Fibroblast of skin of back (primary cell): ENCODE measurements at places on chromosomes 7 and 10.
A peak's percentile ranks its signal among the peaks of the same experiment; 100 is the strongest.

- DNase-seq = no peak
These were observed 133.1 kb upstream of the SH2B2 start for GRCh38 chr7:102153599-102153946.

GRCh38 chr10:116270126-116270770 is 2.8 kb downstream of the GFRA1 start:
- no peak for DNase-seq

- peak; percentile 40 for DNase-seq
These were observed 2.7 kb upstream of the PDGFA start for GRCh38 chr7:522071-522950.

- no peak for DNase-seq
These were observed 189.4 kb downstream of the KCNMA1 start for GRCh38 chr10:77448226-77448625.

DNA sequence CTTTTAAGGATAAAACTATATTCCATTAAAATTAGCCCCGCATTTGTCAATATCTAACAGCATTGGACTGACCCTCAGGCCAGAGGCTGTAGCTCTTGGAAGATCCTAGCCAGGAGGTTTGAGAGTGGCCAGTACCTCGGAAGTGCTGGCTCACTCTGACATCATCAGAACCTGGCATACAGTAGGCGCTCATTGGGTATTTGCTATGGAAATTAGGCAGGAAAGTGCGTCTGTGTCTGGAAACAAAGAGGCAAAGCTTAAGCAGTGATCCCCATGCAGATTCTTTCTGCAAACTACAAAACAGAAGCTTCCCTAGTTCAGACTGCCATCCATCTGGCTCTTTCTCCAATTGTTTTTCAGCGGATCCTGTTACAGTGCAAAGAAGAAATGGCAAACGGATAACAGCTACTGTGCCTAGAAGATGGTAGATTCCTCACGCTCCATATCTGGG is 1.7 kb upstream of the PRKCQ start:
- no peak for DNase-seq

GRCh38 chr7:105707967-105708762 is 126.9 kb upstream of the EFCAB10 start:
- no peak for DNase-seq

GRCh38 chr7:112080978-112081377 is 125.2 kb downstream of the DOCK4 start:
- DNase-seq = peak; percentile 59

DNA sequence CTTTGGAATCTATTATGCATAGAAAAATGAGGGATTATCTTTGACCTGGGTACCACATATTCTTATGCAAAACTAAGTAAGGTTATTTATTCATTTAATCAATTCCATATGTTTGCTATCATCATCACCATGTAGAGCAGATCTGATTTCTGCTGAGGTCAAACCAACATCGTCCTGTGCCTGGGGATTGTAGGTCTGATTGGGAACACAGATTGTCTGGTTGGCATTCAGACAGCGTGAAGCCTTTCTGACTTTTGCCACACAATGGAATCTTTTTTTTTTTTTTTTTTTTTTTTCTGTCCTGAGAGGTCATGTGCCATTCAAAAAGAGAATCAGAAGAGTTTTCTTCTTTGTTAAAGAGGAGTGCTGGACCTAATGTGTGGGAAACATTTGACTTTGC is 142.9 kb downstream of the RAB11FIP2 start:
- DNase-seq = no peak

- DNase-seq = no peak
These were observed 225.7 kb downstream of the PLXDC2 start for GRCh38 chr10:20041931-20042330.

GRCh38 chr10:131219584-131219886 is 92.0 kb downstream of the TCERG1L start:
- no peak for DNase-seq

DNA sequence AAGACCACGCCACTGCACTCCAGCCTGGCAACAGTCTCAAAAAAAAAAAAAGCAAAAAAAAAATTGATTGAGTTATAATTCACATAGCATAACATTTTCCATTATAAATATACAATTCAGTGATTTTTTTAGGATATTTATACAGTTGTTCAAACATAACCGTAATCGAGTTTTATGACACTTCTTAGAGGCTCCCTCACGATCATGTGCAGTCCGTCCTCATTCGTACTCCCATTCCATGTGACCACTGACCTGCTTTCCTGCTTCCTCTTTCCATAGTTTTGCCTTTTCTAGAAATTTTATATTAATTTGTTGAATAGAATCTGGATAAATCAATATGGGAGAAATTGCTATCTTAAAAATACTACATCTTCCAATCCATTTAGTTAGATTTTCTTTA is 45.7 kb downstream of the VTI1A start:
- no peak for DNase-seq

DNA sequence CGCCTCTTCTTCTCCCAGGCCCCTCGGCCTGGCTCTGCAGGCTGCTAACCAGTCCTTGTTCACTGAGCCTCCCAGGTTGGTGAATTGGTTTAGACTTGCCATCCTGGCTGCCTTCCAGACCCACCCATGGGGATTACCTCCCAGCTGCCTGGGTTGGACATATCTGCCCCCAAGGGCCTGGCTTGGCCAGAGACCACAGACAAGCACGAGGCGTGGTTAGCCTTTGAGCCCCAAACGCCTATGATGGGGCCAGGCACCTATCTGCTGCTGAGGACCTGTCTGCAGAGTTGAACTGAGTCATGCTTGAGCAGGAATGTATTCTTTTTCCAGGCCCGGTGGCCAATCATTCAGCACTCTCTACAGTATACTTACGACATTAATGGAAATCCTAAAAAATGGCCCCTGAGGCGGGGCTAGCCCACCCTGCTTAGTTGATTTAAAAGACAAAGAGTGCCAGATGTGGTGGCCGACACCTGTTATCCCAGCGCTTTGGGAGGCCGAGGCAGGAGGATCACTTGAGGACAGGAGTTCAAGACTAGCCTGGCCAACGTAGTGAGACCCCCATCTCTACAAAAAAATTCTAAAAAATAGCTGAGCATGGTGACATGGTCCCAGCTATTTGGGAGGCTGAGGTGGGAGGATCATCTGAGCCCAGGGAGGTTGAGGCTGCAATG is 361.5 kb downstream of the FRMD4A start:
- no peak for DNase-seq

GRCh38 chr10:100729862-100730724 is 15.3 kb upstream of the PAX2 start:
- no peak for DNase-seq

- no peak for DNase-seq
These were observed 23.1 kb downstream of the ZNF467 start for GRCh38 chr7:149750122-149750845.

DNA sequence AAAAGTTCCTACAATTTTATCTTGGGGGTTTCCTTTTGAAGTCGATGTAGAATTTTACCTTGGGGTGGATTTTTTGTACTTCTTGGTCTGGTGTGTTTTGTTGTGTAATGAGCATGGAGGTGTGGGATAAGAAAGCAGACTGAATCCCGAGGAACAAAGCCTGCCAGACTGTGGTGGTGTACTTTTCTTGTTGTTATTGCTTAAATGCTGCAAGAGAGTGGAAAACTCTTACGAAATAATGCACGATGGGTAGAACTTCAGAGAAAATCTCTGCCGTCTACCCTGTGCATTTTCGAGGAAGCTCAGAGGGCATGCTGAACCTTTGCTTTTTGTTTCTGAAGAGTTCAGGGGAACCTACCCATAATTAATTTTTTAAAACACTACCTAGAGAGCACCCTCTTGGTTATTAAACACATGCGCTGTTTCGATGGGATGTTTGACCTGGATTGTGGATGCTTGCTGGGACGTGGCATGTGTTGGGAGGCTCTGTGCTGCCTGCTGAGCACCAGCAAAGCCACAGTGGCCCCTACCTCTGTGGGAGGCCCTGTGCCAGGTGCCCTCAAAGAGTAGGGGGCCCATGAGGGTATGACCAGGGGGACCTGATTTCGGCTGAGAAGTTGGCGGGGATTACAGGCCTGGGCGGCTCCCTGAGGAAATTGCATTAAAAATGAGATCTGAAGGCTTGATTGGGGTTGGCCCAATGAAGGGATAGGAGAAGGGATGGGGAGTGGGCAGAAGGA is 94.1 kb downstream of the TCF7L2 start:
- DNase-seq = no peak

- no peak for DNase-seq
These were observed 20.4 kb downstream of the NUDCD3 start for GRCh38 chr7:44470135-44470479.

GRCh38 chr10:90432866-90433265 is 425.0 kb downstream of the HTR7 start:
- no peak for DNase-seq

GRCh38 chr10:65430979-65431378 is 1494.9 kb upstream of the LRRTM3 start:
- DNase-seq = no peak
